ENCODE measurements at places on chromosomes 2 and 18. TPM values are rescaled to one million over a fixed set of nuclear protein-coding genes. Genes with fewer than 3 reads are reported as not detected.
A peak's percentile ranks its signal among the peaks of the same experiment; 100 is the strongest.

GRCh38 chr18:58847383-58848071, 17.1 kb upstream of the ZNF532 start:
- DNase-seq, result no peak

GRCh38 chr2:67626656-67627055, 229.5 kb downstream of the ETAA1 start:
- no peak for DNase-seq

DNA sequence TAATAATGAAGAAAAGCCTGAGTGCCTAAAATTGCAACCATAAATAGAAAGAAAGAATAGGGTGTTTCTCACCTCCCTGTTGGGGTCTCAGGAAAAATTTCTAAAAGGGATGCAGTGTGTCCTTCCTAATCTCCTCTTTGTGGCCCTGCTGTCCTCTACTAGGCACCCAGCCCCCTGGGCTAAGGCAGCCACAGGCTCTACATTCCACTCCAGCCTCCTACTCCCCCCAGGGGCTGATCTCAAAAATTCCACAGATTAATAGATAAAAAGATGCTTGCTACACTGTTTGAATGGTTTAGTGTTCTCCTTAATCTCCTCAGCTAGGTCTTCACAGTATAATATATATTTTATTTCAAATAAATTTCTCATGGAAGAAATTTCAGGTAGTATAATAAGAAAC, 17.6 kb downstream of the SATB2 start:
- no peak for DNase-seq

- no peak for DNase-seq
These were observed 25.3 kb downstream of the NABP1 start for GRCh38 chr2:191703079-191703725.

GRCh38 chr2:238573065-238573778, 146.5 kb downstream of the ASB1 start:
- no peak for DNase-seq

- peak; percentile 52 for DNase-seq
These were observed 111.9 kb downstream of the C1D start for GRCh38 chr2:67950919-67951318.

GRCh38 chr18:58067601-58068000, 23.6 kb downstream of the NEDD4L start:
- DNase-seq, result no peak

ATP6V1B1 gene
- 1.6 TPM for polyA plus RNA-seq

ALPP gene
- 0.06 TPM for polyA plus RNA-seq

ACTG2 gene
- polyA plus RNA-seq, result 913 TPM
